ENCODE measurements at places on chromosomes 11 and 22.
A peak's percentile ranks its signal among the peaks of the same experiment; 100 is the strongest.

- no peak for DNase-seq
Measured at GRCh38 chr11:45365961-45366618, 79.9 kb upstream of the SYT13 start.

DNA sequence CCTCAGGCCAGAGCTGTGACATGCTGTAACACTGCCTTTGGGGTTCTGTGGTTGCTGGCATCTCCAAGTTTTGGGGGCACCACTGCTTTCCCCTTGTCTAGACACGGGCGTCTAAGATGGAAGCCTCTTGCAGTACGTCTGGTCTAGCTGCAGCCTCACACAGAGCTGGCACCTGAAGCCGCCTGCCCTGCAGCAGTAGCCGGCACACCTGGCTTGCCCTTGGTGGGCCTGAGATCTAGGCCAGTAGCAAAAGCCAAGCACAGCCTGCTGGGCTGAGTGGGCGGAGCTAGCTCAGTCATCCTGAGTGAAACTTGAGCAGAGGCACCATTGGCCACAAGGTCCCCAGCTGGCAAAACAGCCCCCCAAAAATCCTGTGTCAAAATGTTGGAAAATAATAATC, 154.2 kb downstream of the DLG2 start:
- no peak for DNase-seq

DNA sequence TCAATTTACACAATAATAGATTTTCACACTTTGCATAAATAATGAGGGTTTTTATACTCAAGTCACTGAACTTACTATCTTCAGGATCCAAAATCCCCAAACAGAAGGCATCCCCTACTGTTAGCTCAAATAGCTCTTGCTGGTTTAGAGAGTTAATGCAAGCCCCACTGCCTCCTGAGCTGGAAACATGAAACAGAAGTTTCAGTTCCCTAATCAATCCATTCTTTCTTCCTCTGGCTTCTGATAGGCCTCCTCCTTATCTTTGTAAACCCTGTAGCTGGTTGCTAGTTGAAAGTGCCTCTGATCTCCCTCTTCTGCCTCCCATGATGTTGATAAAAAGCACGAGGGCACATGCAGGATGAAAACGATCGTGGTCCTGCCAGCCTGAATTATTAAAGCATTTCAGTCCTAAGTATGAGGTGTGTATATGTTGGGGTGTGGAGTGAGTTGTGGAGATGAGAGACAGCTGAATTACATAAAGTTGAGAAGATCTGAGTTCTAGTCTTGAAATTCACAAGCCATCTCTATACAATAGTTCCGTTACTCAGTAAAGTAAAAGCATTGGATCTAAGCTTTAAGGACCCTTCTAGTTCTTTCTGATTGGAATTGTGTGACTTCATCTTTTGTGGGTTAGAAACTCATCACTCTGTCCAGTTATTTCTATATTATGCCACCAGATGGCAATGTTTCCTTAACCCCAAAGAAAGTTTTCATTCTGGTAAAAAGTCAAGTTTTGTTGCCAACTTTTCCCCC, 35.0 kb upstream of the EHF start:
- DNase-seq = no peak

DNA sequence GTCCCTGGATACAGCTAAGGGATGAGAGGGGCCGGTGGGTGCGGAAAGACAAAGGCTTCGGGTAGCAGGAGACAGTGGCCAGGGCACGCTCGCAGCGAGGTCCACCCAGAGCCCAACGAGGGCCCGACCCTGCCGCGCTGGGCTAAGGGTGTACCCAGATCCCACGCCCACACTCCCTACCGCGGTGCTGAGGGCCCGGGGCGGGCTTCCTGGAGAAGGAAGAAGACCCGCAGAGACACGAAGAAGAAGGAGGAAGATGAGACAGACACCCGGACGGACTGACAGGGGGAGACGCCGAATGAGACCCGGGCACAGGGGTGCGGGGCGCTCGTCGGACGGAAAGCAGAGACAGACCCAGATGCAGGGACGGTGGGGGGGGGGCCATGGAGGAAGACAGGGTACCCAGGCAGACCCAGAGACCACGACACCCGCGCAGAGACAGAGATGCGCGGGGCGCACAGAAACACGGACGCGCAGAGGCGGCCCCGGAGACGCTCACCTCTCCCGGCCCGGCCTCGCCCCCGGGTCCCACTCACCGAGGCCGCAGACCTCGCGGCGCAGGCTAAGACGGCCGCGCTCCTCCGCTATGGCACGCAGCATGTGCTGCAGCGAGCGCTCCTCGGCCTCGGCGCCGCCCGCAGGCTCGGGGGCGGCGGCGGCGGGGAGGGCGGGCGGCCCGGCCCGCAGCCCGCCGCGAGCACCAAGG, 437 bp downstream of the KIAA0930 start:
- DNase-seq = peak; percentile 69

Measured in activated T-cell treated with anti-CD3 and anti-CD28 coated beads, Interleukin-2, amount 50 U/mL, for 24 hours (primary cell).